ENCODE measurements at places on chromosomes 4 and X.

DNA sequence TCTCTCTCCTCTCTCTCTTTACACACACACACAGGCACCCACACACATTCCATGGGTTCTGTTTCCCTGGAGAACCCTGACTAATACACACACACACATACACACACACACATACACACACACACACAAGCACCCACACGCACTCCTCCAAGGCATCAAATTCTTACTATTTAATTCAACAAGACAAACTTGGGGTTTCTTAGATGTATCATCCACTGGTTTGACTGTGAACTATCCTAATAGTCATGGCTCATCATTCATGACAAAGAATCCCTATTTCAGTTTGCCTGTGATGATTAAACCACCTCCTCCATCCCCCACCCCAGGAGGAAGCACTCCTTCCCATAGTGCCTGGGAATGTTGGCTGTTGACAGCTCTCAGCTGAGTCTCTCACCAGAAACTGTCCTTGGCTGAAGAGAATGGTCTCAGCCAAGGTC, 98.2 kb downstream of the USP46 start:
- DNase-seq, result no peak

DNA sequence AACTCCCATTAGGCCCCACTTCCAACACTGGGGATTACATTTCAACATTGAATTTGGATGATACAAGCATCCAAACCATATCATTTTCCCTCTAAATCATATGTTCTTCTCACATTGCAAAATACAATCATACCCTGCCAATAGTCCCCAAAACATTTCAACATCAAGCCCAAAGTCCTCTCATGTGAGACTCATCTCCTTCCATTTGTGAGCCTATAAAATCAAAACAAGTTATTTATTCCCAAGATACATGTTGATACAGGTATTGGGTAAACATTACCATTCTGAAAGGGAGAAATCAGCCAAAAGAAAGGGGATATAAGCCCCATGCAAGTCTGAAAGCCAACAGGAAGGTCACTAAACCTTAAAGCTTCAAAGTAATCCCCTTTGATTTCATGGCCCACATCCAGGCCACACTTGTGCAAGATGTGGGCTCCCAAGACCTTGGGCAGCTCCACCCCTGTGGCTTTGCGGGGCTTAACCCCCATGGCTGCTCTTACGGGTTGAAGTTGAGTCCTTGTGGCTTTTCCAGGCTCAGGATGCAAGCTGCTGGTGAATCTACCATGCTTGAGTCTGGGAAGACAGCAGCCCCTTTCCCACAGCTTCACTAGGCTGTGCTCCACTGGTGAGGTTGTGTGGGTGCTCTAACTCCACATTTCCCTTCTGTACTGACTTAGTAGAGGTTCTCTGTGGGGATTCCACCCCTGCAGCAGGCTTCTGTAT, 40.6 kb upstream of the SERTM2 start:
- DNase-seq, result no peak

DNA sequence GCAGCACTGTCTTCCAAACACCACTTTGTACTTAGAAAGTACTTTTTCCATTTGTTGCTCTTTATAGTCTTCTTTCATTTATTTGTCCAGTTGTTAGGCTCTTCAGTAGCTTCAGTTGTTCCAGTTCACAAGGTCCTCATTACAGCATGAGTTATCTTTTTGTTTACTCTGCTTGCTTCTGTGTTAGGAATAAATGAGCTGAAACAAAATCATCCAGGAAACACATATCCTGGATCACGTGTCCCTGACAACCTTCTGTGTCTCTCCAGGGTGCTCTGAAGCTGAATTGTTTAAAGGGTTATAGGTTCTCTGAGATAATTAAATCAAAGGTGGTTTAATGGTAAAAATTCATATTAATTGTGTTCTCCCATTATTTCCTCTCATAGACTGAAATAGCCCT, 19.9 kb upstream of the KLHL8 start:
- no peak for DNase-seq

DNA sequence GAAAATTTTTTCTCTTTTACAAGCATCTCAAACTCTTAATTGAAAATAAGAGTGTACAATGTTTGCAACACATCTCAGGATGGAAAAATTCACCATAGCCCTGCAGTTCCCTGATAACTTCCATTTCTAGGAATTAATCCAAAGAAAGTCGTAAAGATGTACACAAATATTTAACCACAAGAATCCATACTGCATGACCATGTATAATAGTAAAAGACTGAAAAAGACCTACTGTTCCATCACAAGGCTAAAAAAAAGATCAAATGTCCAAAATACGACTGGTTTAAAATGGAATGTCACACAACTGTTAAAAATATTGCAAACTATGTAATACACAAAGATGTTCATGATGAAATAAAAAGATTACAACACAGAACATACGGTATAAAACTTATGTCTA, 32.1 kb downstream of the HUWE1 start:
- no peak for DNase-seq

GRCh38 chr4:65096630-65097029, 573.7 kb downstream of the EPHA5 start:
- no peak for DNase-seq

GRCh38 chrX:68681443-68681941, 34.0 kb downstream of the STARD8 start:
- no peak for DNase-seq

- no peak for DNase-seq
Observed at GRCh38 chrX:20001588-20001987, 10.7 kb upstream of the BCLAF3 start.

GRCh38 chr4:15976456-15977447, 13.8 kb upstream of the FGFBP2 start:
- no peak for DNase-seq
